ENCODE measurements at places on chromosomes 13 and 19. TPM values are rescaled to one million over a fixed set of nuclear protein-coding genes. Genes with fewer than 3 reads are reported as not detected.

ZNF100 gene
- 4.9 TPM for total RNA-seq

GRCh38 chr13:43116242-43116641, 92.9 kb downstream of the DNAJC15 start:
- DNase-seq, result no peak

IGSF23 gene
- not detected for total RNA-seq

DNA sequence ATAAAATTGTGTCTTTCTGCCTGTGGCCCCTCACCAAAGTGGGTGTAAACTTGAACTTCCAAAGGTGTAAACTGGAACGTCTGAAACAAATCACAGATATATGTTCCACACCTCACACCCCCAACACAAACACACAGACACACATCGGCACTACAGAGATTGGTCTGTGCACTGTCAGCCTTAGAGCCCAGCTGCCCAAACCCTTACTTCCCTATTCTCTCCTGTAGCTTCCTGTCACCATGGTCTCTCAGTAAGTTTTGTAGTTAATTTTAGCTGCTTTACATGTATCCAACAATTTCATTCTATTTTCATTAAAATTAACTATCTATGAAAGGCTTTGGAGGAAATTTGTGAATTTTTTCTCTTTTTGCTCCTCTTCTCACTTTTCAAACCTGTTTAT, 5.4 kb downstream of the TM9SF2 start:
- no peak for DNase-seq

GRCh38 chr13:22801402-22802003, 379.3 kb upstream of the SGCG start:
- DNase-seq, result no peak

DNA sequence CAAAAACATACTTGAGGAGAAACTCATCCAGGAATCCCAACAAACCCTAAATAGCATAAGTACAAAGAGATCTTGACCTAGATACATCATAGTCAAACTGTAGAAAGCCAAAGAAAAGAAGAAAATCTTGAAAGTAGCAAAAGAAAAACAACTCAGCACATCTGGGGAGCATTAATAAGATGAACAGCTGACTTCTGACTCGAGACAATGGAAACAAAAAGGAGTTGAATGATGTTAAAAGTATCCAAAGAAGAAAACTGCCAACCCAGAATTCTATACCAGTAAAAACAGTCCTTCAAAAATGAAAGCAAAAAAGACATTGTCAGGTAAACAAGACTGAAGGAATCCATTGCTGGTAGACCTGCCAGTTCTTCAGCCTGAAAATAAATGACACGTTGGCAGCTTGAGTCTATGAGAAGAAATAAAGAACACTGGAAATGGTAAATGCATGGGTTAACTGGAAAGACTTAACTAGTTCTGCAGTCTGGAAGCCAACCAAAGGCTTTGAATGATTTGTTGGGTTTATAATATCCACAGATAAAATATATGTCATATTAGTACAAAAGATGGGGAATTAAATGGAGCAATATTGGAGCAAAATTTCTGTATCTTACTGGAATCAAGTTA, 46.8 kb downstream of the TSSK6 start:
- no peak for DNase-seq

C19orf67 gene
- 3.6 TPM for total RNA-seq

GRCh38 chr19:40453151-40453735, 9.1 kb upstream of the SERTAD3 start:
- DNase-seq, result no peak

- DNase-seq, result peak; percentile 22
These were observed 316.7 kb downstream of the DIAPH3 start for GRCh38 chr13:59846845-59847620.

LYL1 gene
- total RNA-seq, result 5.6 TPM

SPACA4 gene
- not detected for total RNA-seq

- DNase-seq, result peak; percentile 60
These were observed 44.8 kb downstream of the PHF11 start for GRCh38 chr13:49540552-49540951.

DNA sequence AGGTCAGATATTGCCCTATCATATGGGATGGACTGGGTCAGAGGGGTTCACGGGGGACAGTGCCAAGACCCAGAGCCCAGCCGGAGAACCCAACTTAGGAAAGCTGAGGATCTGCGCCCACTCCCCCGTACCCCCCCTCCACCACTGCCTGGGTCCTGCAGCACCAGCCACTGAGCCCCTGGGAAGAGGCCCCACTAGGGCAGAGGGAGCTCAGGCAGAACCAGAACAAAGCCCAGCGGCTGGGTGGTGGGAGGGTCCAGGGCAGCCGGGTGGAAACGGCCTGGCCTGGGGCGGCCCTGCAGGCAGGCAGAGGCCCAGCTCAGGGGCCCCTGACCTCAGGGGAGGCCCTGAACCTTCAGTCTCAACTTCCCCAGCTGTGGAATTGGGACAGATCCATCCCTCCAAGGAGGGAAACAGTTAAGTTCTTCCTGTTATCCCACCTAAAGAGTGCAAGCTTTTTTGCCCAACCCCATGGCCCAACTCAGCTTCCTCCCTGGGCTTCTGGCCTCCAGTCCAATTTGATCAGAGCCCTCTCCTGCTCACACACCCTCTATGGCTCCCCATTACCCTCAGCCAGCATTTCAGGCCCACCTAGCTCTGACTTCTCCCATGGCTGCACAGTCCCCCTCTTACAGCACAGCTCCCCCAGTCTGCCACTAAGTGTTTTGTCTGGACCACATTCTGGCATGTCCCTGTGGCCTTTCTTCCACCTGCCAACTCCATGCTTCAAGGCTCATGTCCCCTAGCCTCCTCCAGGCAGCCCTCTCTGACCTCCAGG, 3.1 kb downstream of the NR2F6 start:
- no peak for DNase-seq

FPR1 gene
- not detected for total RNA-seq

GRCh38 chr19:53870485-53870844, 2.8 kb downstream of the MYADM start:
- no peak for DNase-seq

DNA sequence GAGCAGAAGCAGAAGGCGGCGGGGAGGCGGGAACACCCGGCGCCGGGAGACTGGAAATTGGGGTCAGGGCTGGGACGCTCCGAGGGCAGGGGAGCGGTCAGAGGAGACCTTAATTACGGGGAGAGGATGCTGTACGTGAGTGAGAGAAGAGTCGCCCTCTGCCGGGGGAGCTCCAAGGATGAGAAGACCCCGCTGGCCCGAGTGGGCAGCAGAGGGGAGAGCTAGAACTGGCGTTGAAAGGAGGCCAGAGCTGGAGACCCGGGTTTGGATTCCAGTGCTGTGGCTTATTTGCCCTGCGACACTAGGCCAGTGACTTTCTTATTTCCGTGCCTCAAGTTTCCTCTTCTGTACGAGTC, 536 bp downstream of the FAM32A start:
- DNase-seq, result peak; percentile 73

PSG3 gene
- not detected for total RNA-seq

- no peak for DNase-seq
These were observed 149.5 kb upstream of the TSHZ3 start for GRCh38 chr19:31498781-31499180.

DNA sequence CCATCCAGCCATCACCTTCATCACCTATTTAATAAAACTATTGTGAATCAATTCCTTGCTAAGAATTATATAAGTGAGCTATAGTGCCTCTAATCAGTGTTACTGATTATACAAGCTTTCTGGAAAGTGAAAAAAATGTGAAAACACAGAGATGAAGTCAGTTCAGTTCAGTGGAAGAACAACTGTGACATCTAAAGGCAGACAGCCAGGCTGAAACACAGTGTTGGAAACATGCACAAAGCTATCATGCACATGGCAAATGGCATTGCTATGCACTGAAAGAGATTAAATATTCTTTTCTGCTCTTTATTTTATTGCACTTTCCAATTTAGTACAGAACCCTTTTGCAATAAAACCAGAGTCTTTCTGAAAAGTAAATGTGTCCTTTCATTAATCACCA, 294.0 kb downstream of the RBM26 start:
- DNase-seq, result no peak

DNA sequence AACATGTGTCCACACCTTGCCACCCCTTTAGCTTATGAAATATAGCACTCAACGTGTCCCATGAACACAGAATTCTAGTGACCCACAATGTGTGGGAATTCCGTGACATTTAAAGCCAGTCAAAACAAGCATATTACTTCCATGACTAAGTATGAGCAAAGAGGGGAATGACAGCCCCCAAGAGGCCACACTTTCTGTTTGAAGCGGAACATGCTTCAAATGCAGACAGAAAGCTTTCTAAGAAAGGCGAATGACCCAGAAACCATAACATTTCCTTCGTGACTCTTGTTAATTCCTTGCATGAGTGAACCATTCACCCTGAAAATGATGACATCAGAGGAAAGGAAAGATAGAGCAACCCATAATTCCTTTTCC, 122.0 kb upstream of the FNDC3A start:
- DNase-seq, result no peak

DNA sequence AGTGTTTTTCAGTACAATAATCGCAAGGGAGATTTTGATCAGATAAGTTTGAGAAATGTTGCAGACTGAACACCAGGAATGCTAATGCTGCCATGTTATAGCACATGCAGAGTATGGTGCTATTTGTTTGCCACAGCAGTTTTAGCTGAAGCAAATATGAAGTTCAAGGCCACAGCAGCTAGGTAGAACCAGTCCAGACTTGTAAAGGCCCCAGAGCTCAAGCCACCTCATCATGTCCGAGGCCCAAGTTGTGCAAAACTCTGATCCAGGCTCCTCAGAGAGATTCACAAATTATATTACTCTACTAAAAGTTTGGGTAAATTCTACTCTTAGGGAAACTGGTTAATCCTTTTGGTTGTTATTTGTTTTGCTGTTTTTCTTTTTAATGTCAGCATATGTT, 2702.6 kb downstream of the PCDH9 start:
- no peak for DNase-seq

SULT2B1 gene
- not detected for total RNA-seq

DNA sequence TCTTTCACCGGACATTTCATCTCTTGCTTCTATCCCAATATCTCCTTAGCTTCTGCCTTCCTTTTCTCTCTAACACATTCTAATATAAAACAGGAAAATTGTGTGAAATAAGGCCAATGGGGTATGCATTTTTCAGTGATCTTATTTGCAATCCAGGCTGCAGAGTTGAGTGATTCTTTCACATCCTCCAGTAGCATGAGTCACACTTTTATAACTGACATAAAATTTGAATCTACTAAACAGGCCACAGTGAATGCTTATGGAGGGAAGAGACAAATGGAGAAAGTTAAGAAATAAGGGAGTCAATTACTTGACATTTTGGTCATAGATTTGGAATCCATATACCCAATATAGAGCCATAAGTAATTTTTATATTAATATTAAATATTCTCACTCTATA, 1037.0 kb upstream of the SPRY2 start:
- no peak for DNase-seq

TMEM147 gene
- total RNA-seq, result 95.9 TPM

CYP2A6 gene
- total RNA-seq, result 0.42 TPM

DNA sequence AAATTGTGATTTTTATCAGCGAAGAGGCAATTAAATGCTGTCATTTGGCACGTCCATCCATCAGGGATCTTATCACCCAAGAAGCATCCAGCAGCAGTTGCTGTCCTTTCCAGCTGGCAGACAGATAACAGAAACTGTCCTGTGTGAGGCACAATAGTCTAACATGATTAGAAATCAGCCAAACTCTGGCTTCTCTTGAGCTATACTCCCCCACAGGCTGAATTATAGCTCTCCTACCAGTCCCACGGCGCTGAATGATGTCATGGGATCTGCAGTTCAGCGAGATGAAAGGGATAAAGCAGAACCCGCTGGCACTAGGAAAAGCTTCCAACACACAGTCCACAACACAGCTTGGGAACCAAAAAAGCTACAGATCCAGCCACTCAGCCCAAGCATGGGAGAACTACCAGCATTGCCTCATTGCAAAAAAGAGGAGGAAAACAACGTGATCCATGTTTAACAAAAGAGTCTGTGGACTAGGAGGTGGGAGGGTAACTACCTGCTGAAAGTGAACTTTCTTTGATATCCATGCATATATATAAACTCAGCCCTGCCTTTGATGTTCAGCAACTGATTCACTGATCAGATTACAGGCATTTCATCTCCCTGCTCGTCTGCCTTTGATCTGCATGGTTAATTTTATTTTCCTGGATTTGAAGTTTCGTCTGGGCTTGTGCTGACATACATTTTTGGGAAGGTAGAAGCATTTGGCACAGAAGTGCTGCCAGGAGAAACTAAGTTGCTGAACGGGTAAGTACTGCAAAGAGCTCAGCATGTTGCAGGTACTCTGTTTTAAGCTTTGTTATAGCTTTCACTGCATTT, at the start of gene TNFRSF19:
Gene TNFRSF19, plus strand, starts transcription at position 314 of the 822 bp plus-strand sequence. CDS start 19,772 bp downstream, outside the sequence.
- DNase-seq, result peak; percentile 80

- DNase-seq, result no peak
These were observed 24.6 kb upstream of the IRS2 start for GRCh38 chr13:109810761-109811510.

C19orf33 gene
- 0.77 TPM for total RNA-seq

DNA sequence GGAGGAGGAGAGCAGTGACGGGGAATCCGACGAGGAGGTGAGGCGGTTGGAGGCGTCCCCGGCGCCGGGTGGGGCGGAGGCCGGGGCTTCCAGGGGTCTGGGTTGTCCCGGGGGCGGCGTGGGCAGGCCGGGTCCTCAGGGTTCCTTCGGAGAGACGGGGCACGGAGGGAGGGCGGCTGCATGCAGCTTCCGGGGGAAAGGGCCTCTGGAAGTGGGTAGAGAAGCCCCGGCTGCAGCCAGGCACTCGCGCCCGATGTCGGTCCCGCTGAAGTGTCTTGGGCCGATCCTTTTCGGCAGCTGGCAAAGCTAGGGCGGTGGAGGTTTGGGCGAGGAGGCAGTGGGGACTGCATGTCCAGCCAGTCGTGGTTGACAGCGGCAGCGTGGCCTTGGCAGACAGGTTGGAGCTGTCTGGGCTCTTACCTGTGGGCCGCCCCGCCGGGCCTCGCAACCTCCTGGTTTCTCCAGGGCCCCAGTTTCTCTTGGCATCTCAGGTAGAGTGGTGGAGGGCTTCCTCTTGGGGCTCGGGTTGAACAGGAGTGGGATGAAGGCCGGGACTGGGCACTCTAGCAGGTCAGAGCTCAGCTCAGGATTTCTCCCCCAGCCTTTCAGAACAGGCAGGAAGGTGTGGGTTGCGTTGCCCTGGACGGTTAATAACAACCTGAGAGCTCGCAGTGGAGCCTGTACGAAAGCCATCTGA, 690 bp downstream of the KMT2B start:
- DNase-seq, result peak; percentile 24

DNA sequence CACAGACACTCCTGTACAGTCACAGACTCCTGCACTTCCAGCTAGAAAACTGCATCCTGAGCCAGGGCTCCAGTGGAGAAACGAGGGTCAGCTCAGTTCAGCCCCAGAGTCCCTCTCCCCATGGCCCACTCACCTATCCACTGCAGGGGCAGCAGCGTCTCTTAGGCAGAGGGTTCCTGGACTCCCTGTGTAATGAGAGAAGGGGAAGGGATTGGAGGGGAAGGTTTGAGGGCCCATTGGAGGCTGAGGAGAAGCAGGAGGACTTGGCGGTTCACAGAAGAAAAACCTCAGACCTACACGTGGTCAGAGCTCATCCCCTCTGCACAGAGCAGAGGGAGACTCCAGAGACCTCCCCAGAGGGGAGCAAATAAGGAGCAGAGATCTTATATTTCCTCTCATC, 9.2 kb upstream of the CEACAM18 start:
- no peak for DNase-seq

All from cardiac muscle cell (in vitro differentiated cells and primary cell).